ENCODE measurements at places on chromosomes 7 and 10.

GRCh38 chr10:6516281-6516928 is 63.7 kb downstream of the PRKCQ start:
- ATAC-seq = no peak

- ATAC-seq = no peak
These were observed 11.9 kb downstream of the PDGFA start for GRCh38 chr7:507623-508300.

DNA sequence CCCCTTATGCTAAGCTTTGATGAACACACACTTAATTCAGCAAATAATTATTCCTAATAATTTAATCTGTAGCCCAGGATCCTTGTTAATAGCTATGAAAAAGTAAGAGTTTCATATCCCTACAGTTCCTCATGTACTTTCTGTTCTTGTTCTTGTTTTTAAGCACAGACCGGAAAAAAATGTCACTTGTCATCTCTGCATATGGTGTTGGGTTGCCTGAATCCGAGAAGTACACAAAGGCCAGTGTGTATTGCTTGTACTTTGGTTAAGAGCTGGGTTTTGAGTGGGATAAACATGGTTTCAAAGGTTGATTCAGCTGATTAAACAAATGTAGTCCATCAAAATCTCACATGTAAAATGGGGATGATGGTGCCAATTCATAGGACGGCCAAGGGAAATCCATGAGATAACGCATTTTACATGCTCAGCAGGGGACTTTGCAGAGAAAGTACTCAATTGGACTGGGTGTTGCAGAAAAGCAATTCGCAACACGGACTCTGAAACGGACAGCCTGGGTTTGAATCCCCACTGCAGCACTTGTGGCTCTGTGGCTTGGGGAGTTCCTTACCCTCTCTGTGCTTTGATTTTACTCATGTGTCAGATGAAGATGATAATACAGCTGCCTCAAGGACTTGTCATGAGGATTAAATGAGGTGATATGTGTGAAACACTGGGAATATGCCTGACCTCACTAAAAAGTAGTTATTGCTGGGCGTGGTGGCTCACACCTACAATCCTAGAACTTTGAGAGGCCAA is 71.7 kb downstream of the MAP3K8 start:
- ATAC-seq = no peak

- ATAC-seq = no peak
These were observed 76.2 kb downstream of the GRB10 start for GRCh38 chr7:50706469-50706937.

GRCh38 chr10:52801947-52802346 is 29.4 kb upstream of the MBL2 start:
- no peak for ATAC-seq

- no peak for ATAC-seq
These were observed 10.0 kb upstream of the LRRC4 start for GRCh38 chr7:128041203-128041602.

DNA sequence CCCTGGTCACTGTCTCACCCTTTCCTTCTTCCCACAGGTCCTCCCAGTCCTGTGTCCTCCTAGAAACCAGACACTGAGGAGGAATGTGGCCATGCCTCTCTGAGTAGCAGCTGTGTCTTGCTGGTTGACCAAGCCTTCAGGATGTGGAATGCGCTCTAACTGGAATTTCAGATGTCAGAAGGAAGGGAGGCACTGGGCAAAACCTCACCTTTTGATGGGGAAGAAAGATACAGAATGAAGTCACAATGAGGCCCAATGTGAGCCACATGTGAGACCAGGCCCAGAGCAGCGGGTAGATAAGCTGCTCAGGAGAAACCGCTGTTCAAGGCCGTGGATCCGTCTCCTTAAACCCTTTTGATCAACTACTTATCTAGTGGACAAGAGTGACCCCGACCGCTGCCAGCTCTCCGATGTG is 54.8 kb upstream of the ECHDC3 start:
- ATAC-seq = no peak

GRCh38 chr10:113991091-113991860 is 52.4 kb upstream of the ADRB1 start:
- ATAC-seq = no peak

DNA sequence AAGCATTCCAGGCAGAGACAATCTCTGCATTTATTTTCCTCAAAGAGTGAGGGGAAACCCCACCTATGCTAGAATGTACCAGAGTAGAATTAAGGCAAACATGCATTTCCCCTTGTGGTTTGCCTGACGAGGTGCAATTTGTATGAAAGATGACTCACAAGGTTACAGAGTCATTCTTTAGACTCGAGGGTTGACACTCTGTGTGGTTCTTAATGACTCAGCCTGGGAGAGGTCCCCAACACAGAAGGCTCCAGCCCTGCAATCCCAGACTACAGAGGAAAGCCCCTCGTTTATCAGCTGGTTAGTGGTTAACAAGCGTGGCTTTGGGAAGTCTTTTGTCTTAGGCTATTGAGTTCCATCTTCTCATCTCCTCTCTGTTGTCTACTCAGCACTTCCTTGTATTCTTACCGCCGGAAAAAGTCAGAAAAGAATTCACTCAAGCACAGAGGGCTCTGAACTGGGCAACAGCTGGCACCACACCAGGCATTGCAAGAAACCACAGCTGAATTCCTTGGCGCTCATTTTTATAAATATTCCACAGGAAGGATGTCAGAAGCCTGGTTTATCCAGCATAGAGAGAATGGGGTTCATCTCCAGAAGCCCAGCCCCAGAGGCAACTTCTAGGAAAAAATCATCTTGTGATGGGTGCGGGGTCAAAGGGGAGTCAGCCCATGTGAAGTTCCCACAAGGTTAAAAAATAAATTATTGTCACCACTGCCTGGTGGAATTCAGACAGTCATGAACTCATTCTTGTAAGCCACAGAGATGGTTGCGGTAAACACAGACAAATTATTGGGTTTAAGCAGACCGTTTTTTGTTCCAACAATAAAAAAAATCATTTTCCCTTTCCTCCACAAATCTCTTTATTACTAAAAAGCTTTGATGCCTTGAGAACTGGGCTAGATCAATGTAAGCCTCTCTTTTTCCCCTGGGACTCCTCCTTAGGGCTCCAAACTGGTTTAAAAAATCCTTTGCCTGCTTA is 24.5 kb upstream of the SVIL start:
- peak; percentile 99 for ATAC-seq

- no peak for ATAC-seq
These were observed 362.3 kb upstream of the MTPN start for GRCh38 chr7:136339464-136339863.

- no peak for ATAC-seq
These were observed 763 bp downstream of the PITX3 start for GRCh38 chr10:102240467-102241031.

- ATAC-seq = no peak
These were observed 724.2 kb downstream of the SORCS1 start for GRCh38 chr10:106440355-106440754.

DNA sequence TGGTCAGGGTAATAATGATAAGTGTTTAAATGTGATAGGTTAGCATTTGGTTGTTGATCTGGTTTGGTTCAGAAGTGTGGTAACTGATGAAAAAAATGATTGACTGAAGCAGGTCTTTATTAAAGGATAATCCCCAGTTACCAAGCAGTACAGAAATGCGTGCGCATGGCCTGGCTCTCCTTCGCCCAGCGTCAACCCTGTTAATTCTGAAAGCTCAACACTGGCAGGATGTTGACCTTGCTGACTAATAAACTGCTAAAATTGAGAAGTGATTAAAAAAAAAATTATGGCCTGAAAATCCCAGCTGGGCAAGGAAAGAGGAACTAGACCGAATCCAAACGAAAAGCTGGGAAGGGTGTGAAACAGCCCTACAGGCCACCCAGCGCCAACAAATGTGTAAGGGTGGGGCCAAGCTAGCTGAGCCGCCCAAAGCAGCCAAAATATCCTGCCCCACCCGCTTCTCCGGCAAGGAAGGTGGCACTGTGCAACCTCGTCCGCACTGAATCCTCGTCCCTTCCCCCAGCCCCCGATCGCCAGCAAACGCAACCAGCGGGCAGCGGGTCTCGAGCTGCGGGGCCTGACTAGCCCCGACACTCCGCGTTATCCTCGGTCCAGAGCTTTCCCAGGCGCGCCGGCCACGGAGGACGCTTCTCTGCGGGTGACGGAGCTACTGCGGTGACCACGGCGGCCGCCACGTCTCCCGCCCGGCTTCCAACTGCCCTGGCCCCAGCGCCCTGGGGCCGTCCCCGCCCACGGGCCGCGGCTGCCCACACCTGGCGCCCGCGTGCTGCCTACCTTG is 561 bp downstream of the SHTN1 start:
- peak; percentile 39 for ATAC-seq

DNA sequence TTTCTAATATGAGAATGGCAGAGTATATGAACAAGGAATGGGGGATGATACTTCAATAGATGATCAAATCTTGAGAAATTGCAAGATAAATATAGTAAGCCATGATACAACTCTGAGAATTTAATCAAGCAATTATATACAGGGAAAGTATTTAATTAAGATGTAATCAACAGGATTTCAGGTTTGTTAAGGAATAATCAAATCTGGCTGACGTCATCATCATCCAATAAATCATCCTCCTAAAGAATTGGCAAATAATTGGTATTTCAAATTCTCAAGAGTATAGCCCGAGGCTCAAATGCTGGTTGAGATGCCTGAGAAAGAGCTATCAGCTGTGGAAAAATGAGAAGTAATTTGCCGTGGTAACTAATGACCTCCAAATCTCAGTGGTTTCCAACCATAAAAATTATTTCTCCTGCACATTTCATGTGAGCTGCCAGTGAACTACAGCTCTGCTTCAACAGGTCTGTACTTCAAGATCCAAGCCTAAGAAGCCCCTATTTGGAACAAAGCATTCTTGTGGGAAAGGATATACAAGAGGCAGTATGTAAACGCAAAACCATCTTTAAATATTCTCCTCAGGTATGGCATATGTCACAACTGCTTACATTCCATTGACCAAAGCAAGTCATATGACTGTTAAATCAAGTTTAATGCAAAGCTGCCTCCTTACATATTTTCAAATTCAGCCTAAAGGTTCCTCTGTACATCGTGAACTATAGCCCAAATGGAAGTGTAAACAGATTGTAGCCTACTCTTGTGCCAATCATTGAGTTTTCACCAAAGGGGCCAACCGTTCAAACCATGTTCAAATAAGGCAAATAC is 503.0 kb downstream of the KIF20B start:
- no peak for ATAC-seq

DNA sequence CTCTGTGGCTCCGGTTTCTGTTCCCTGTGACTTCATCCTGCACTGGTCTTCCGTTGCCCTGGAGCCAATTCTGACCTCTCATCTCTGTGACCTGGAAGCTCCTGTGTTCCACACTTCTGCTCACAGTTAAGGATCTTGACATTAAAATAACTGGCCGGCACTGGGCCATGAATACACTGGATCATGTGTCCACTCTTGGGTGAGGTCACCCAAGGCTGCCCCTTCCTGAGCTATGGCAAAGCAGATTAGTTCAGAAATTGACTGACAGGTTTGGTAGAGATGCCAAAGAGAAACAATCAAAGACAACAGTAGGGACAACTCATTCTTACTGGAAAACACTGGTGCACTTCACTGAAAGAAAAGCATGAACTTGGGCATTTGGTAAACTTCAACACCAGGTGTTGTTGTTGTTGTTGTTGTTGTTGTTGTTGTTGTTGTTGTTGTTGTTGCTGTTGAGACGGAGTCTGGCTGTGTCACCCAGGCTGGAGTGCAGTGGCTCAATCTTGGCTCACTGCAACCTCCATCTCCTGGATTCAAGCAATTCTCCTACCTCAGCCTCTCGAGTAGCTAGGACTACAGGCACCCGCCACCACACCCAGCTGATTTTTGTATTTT is 36.7 kb upstream of the GRID1 start:
- ATAC-seq = no peak

DNA sequence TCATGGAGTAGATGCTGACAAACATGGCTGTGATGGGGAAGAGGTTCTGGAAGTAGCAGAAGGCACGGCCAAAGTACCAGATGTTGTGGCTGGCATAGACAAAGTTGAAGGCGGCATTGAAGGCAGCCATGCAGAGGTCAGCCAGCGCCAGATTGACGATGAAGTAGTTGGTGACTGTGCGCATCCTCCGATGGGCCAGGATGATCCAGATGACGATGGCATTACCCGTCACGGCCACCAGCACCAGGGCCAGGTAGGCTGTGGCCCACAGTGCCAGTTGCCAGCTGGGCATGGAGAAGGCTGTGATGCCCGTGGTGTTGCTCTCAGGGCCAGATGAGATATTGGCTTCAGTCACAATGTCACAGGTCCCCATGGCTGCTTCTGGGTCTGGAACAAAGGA is 767 bp downstream of the TACR2 start:
- no peak for ATAC-seq

DNA sequence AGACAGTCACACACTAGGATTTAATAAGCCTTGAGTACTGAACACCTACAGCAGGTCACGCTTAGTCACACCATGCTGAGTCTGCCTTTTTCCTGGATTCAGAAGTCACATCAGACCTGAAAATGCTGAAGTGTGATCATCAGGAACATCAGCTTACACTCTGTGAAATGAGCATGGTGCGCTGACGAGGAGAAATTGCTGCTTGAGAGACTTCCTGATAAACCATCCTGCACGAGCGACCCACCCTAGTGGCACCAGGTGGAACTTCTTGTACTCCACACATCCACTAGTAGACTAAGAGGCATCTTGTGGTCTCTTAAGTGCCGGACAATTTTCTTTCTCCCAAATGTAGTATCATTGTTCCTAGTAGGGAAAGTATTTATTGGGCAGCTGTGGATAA is 51.8 kb upstream of the MRLN start:
- ATAC-seq = no peak

GRCh38 chr10:33381451-33382215 is 47.2 kb upstream of the NRP1 start:
- ATAC-seq = no peak
